Stimulated activated CD4-positive, alpha-beta T cell treated with anti-CD3 and anti-CD28 coated beads, Interleukin-4, amount 100 ng/mL, for 1 hour (primary cell): ENCODE measurements at places on chromosomes 1 and 21.

DNA sequence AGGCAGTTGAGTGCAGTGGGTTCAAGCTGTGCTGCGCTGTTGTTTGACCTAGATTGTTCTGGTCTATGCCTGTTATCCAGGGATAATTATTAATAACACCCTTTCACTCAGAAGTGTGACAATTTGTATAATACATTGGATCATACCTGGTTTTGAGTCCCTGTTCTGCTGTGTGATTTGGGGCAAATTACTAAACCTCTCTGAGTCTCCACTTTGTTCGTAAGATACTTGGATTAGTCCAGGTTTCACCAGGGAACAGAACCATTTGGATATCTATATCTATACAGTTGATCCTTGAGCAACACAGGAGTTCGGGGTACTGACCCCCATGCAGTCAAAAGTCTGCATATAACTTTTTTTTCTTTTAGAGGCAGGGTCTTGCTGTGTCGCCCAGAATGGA lies 2.3 kb downstream of the NENF start:
- DNase-seq: no peak

DNA sequence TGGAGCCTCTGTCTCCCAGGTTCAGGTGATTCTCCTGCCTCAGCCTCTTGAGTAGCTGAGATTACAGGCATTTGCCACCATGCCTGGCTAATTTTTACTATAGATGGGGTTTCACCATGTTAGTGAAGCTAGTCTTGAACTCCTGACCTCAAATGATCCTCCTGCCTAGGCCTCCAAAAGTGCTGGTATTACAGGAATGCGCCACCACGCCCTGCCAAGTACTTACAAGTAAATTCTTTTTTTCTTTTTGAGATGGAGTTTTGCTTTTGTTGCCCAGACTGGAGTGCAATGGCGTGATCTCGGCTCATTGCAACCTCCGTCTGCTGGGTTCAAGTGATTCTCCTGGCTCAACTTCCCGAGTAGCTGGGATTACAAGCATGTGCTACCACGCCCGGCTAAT lies 42.5 kb downstream of the RPRD2 start:
- DNase-seq: no peak

DNA sequence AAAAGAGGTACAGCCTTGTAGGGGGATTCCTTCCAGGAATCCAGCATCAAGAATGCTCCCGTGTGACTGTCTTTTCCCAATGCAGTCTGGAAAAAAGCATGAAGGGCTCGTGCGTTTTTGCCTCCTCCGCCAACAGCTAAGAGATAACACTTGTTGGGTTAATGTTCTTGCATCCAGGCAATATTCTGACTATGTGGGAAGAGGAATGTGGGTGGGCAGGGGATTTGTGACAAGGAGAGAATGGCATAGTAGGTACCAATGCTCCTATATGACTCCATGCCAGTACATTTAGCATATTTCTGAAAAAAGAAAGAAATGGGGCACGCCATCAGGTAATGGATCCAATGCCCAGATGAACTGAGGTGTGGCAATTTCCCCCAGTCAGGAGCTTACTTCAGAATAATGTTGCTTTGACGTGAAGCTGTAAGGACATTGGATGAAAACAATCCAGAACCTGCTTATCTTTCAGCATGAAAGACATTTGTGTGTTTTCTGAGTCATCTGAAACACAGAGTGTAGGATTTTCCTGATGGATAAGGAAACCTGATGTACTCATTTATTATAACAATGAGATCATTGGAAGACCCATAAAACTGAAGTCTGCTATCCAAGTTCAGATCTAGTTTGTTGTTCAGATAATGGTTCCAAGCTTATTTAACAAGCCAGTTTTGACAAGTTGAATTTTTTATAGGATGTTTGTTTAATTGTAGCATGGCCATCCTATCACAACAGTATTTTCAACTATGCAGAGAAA lies 105.5 kb downstream of the LYPLAL1 start:
- no peak for DNase-seq

DNA sequence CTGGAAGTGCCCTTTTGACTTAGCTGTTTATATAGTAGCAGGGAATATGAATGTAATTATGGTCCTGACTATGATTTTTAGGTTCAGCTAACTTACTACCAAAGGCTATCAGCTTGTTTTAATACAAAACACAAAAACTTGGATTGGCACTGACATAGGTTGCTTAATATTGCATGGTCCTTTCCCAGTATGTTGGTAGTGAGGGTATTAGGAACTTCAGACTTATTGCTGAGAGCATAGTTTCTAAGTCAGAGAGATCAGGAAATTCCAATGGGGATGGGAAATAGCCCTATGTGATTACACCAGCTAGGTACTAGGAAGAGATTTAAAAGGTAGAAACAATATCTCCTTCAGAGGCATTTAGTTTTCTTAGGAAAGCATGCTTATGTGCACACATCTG lies 7.7 kb downstream of the ARID1A start:
- DNase-seq: no peak

GRCh38 chr1:218887141-218887925 lies 286.3 kb upstream of the LYPLAL1 start:
- DNase-seq: no peak
